ENCODE measurements at places on chromosomes 3 and 15.
A peak's percentile ranks its signal among the peaks of the same experiment; 100 is the strongest.

- DNase-seq: no peak
These were observed 241.6 kb upstream of the CNTN6 start for GRCh38 chr3:851098-851790.

- DNase-seq: no peak
These were observed 18.2 kb downstream of the IDH3A start for GRCh38 chr15:78167227-78167888.

DNA sequence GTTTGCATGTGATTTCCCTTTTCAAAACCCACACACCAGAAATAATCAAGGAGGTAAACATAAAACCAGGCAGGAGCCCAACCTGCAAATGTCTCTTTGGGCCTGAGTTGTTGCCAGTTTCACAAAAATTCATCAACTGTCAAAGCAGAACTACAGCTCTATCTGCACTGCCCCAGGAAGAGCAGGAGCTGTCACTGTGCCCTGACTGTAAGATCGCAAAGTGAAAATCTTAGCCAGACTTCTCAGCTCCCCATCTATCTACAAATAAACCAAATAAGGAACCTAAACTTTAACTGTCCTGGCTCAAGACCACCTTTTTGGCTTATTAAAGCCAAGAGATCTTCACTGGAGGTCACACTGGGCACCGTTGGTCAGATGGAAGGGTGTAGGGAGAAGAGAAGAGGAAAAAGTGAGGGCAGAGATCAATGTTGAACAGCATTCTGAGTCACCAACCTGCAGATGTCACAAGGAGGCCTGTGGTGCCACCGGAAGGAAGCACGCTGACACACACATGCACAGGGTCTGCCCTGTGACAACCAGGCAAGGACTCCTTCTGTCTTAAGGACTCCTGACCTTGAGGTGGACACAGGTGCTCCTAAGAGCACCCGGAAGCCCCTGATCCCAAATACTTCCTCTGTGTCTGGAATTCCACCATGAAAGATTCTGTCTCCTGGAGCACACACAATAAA is 58.7 kb downstream of the RPN1 start:
- no peak for DNase-seq

GRCh38 chr3:64327100-64327804 is 102.0 kb upstream of the PRICKLE2 start:
- no peak for DNase-seq

- DNase-seq: no peak
These were observed 77.2 kb downstream of the VPS13C start for GRCh38 chr15:61983081-61983480.

GRCh38 chr15:65631503-65631902 is 9.8 kb downstream of the SLC24A1 start:
- DNase-seq: no peak

GRCh38 chr15:65327651-65328393 is 23.3 kb downstream of the RNU5B-1 start:
- no peak for DNase-seq

GRCh38 chr3:145490088-145491048 is 670.6 kb downstream of the PLOD2 start:
- DNase-seq: no peak

- DNase-seq: no peak
These were observed 22.3 kb upstream of the GNB4 start for GRCh38 chr3:179473565-179473964.

- DNase-seq: no peak
These were observed 330.5 kb upstream of the CTDSPL start for GRCh38 chr3:37531066-37531720.

DNA sequence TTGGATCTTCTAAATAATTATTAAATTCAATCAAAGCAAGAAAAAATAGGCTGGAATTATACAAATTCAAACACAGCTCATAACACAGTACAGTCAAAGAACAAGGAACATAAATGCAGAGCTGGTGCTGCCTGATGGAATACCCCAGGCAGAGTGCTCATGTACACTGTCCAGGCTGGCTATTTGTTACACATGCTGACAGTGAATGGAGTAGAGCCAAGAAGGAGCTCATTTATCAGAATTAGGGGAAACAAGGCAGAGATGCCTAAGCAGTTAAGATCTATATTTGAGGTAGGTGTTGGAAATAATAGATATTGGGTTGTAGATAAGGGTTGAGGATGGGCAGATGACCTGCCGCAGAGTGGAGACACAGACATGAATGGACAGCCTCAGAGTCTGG is 788.2 kb upstream of the ARPP21 start:
- DNase-seq: no peak

DNA sequence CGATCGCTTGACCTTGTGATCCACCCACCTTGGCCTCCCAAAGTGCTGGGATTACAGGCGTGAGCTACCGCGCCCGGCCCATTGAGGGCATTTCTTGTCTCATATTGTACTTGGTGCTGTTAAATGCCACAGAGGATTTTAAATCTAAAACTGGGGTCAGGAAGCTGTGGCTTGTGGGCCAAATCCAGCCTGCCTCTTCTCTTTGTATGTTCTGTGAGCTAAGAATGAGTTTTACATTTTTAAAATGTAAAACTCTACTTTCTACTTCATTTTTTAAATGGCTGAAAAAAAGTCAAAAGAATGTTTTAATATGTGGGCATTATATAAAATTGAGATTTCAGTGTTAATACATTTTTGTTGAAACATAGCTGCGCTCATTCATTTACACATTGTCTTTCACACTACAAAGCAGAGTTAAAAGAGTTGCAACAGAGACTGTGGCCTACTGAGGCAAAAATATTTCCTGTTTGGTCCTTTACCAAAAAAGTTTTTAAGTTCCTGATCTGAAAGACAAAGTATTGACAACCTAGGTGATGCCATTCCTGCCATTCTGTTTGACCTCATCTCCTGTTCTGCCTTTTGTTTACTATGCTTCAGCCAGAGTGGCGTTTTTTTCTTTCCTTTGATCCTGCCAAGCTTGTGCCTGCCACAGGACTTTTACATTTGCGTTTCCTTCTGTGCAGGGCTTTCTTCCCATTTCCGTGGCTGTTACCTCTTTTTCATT is 50.4 kb downstream of the PDCD6IP start:
- no peak for DNase-seq

- DNase-seq: no peak
These were observed 47.4 kb upstream of the UBE2E1 start for GRCh38 chr3:23758253-23758838.

- no peak for DNase-seq
These were observed 200.5 kb downstream of the STT3B start for GRCh38 chr3:31733234-31733667.

GRCh38 chr3:192940129-192940528 is 22.5 kb upstream of the MB21D2 start:
- no peak for DNase-seq

DNA sequence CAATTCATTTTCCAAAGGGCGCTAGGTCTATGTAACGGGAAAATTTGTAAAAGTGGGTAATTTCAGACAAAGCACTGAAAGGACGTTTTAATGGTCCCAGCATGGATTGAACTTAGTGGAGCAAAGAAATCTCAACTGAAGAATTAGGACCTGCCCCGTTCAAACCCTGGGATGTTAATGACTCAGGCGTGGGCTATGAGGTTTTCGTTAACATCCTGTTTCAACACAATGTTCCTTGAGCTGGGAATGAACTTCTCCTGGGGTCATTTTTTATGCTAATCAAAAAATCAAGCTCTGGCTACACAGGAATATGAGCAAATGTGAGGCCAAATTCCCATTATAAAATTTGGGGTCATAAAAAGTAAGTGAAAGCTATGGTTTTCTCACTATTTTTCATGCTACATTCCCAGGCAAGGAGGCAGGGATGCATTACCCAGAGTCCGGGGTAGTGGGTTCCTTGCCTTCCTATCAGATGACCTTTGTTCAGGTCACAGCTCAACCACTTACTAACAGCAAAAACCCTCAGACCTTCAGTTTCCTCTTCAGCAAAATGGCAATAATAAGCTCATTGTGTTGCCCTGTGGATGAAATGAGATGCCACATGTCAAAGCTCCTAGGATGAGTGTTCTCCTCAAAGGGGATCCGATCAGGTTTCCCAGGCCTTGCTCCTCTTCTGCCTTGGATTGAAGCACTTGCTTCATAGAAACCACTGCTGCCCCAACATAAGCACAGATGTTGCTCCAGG is 271.4 kb downstream of the ARRDC4 start:
- DNase-seq: no peak

GRCh38 chr3:39933986-39934693 is 124.7 kb downstream of the MYRIP start:
- no peak for DNase-seq

- DNase-seq: no peak
These were observed 49.8 kb downstream of the DCLK3 start for GRCh38 chr3:36714343-36715086.

DNA sequence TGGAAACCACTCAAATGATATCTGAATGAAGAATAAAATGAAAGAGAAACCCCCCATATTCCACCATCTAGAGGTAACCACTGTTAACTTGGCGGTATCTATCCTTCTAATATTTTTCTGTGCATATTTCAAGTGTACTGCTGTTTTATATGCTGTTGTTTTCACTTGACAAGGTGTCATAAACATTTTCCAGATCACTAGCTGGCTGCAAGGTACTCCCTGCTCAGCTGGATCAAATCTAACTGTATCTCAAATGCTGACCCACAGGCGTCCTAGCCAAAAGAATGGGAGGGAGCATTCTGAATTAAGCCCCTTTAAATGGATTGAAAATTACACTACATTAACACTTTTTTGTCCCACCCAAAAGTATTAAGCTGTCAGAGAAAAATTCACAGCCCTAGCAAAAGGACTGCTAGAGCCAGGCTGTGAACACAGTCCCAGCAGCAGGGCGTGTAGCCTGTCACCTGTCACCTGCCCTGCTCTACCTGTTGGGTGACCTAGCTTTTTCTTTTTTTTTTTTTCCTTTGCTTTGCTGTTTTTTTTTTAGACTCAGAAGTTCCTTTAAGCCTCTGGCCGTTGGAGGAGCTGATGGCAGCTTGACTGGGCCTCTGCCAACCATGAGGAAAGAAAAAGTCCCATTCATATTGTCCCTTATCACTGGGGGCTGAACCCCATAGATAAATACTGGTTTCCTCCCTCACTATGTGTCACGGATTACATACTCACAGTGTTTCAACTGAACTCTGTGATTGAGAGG is 93.7 kb upstream of the TSC22D2 start:
- no peak for DNase-seq

GRCh38 chr3:132014105-132014504 is 20.7 kb downstream of the CPNE4 start:
- no peak for DNase-seq

GRCh38 chr15:29143909-29144635 is 125.5 kb downstream of the NSMCE3 start:
- DNase-seq: no peak

- DNase-seq: peak; percentile 57
These were observed 157.3 kb upstream of the SMAD3 start for GRCh38 chr15:66907826-66908743.

DNA sequence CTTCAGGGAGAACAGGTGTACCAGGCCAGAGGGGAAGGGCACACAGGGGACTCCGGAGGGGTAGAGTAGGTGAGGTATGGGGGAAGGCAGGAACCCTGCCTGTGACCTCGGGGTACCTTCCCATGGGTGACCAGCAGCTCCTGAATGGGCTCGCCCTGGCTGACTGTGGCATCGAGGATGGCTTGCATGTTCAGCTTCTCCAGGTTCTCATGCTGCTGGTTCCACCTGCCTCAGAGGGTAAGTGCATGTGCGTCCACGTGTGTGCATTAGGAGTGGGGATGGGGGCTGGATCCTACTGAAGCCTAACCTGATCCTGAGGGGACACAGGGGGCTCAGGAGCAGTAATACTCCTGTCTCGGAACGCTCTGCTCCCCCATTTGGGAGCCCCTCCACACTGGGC is 524 bp downstream of the ZMYND10 start:
- DNase-seq: no peak

- peak; percentile 44 for DNase-seq
These were observed 757 bp upstream of the DIPK2A start for GRCh38 chr3:143970773-143971358.

DNA sequence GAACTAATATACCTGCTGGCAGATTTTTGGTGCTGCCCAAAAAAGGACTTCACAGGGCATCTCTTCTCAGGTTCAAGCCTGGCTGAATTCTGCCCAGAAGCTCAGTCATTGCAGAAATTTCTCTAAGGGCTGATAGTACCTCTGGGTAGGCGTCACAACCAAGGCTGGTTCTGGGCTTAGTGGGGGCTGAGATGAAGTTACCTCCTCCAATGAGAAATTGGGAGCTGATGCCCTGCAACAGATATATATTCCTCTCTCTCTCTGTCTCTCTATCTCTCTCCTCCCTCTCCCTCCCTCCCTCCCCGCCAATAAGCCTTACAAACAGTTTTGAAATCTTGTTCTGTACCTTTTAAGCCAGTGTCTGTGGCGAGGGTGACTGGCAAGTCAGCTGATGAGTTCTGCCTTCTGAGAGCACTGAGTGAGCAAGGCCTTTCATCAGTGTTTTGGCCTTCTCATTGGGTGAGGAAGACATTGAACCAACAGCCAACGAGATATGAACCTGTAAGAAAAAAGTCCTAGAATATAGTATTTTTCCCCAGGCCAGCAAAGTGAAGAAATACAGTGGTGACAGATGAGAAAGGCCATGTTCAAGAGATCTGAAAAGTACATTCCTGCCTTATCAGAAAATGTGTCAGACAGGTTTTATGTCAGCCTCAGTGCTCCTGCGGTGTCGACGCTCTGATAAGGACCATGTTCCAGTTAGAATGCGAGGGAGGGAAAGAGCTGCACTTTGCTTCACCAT is 45.5 kb downstream of the TMEM39A start:
- DNase-seq: no peak

DNA sequence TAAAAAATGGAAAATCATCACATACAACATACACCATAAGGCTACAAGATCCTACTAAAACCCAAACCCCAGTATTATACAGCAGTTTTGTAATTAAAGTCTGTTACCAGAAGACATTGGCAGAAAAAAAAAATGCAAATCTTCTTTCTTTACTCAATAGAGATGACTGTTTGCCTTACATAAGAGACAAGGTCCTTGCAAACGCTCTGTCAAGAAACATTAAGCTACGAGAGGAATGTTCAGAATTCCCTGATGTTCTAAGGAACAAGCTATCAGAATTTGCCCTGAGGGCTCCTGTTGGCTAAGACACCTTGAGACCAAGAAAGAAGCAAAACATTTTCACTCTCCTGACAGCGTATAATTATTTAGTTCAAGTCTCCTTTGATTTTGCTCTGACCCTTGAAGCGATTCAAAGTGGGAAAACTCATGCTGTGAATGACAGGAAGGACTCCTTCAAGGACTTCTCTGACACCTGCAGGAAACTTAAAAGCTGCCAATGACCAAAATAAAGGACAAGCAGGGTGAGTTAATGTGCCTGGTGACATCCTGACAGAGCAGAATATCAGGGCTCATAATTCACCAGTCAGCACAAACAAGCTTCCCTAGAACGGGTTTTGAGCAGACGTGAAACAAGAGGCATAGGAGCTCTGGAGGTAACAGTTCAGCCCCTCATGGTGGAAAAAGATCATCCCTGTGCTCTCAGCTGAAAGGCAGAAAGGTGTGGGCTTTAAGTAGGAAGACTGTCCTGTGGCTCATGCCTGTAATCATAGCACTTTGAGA is 2.5 kb downstream of the SCAMP2 start:
- DNase-seq: no peak

Data from RWPE2 (cell line).